ENCODE measurements at places on chromosomes 3 and 15.

DNA sequence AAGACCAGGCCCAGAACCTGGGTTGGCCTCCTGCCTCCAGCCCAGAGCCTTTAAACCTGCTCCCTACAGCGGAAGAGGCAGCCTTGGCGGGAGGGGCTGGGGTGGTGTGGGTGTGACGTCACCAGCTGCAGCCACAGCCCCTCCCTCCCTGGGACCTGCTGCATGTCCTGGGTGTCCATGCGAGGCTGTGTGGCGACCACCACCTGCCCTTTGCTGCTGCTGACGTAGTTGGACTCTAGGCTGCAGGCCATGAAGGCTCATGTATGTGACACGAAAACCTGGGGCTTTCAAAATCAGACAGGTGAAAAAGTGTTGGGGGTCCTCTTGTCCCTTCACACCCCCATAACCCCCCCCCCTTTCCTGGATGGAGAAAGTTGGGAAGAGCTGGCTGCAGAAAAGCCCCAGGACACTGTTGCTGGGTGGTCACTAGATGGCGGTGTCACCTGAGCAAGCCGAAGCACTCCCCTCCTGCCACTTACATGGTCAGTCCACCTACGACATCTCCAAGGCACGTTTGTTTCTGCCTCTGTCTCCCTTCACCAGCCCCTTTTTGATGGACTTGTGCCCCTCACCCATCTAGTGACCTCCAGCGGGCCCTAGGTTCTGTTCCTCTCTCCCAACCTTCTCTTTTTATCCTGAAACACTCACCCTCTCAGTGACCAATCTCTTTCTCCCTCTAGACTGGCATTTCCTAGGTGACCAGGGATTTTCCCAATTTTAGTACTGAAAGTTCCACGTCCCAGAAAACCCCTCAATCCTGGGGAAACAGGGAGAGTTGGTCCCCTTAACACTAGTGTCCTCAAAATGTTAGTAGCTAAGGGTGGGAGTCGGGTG, 35.2 kb downstream of the SLC6A20 start:
- peak; percentile 66 for DNase-seq

DNA sequence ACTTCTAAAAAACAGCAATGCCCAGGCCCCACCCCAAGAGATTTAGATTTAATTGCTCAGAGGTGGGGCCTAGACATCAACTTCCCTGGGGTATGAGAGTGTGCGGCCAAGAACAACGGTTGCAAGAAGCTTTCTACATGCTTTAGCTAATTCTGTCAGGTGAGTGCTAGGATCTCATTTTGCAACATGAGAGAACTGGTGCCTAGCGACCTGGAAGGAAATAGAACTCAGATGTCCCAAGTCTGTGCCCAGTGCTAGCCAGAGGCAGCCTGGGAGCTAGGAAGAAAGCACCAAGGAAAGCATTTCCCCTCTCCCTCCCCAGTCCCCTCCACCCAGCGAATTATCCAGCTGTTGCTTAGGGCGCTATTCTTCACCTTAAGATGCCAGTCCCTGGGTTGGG, 22.9 kb upstream of the HRH1 start:
- DNase-seq = no peak

GRCh38 chr3:22117751-22118346, 366.8 kb upstream of the ZNF385D start:
- peak; percentile 38 for DNase-seq

GRCh38 chr3:109707617-109708016, 370.3 kb upstream of the DPPA4 start:
- peak; percentile 41 for DNase-seq

GRCh38 chr3:101381809-101382208, 61.4 kb upstream of the IMPG2 start:
- DNase-seq = peak; percentile 72

- DNase-seq = no peak
These were observed 82.7 kb downstream of the IGF1R start for GRCh38 chr15:98730860-98731711.

- no peak for DNase-seq
These were observed 40.4 kb downstream of the ABTB1 start for GRCh38 chr3:127712881-127713771.

DNA sequence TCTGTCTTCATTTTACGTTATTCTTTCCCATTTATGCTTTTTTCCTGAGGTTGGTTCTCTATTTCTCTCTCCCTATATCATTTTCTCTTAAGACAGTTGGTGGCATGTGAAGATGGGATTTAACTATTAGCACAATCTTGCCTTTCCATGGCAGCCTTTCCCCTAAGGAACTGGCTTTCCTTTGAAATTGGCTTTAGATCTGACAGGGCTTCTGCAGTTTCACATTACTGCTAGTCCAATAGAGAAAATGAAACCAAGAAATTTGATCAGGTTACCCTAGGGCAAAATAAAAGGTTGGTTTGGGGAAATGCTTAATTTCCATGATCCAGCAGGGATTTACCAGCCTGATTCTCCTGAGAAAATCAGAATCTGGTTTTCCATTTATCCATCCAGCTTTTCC, 22.7 kb upstream of the CHL1 start:
- DNase-seq = no peak

DNA sequence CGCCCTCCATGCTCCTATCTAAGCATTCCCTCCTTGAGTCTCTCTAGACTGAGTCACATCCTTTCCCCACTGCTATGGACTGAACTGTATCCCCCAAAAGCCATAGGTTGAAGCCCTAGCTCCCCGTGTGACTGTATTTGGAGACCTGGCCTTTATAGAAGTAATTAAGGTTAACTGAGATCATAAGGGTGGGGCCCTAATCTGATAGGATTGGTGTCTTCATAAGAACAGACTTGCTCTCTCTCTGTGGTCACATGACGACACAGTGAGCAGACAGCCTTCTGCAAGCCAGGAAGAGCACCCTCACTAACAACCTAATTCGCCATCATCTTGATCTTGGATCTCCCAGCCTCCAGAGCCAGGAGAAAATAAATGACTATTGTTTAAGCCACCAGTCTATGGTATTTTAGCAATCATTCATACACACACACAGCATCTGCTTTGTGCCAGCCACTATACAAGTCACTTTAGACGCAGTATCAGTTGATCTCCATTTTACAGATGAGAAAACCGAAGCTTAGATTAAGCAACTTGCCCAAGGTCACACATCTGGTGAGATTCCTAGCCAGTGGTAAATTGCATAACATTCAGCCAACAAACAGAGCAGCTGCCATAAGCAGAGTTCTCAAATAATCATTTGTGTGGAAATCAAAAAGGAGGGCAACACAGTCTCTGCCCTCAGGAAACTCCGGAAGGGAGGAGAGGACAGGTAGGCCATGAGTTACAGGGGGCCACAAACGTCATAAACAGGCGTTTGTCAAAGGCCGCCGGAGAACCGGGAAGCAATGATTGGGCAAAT, 66.3 kb upstream of the HES1 start:
- DNase-seq = peak; percentile 48

All from ELR (cell line).